ENCODE measurements at places on chromosomes 2 and 18.

DNA sequence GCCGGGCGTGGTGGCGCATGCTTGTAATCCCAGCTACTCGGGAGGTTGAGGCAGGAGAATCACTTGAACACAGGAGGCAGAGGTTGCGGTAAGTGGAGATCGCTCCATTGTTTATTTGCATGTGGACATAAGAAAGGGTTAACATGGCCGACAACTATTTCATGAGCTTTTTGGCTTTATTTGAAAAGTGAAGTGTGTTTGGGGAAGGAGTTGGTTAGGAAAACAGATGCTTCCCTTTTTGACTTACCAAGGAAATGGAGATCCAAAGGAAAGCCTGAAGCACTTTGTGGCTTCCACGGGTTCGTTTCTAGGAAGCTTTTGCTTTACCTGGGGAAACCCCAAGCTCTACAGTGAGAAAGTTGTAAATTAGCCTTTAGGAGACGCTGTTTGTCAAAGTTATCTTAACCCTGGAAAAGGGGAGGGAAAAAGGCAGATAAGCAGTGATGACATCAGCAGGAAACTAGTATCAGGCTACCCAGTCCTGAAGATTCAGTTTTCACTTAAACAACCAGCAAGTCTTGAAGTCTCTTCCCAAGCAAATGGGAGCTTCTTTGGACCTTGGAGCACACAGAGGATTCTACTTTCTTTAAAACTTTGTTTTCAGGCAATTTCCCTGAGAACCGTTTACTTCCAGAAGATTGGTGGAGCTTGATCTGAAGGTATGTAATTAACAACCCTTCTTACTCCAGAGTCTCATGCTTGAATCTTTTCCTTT, at the start of gene CASP10:
Gene CASP10, plus strand, starts transcription at position 492 of the 715 bp plus-strand sequence. CDS start 2,637 bp downstream, outside the sequence.
- DNase-seq, result no peak

GRCh38 chr2:54347622-54348021, 91.6 kb upstream of the TSPYL6 start:
- DNase-seq, result no peak

GRCh38 chr2:19993731-19994130, 3.8 kb upstream of the WDR35 start:
- no peak for DNase-seq

DNA sequence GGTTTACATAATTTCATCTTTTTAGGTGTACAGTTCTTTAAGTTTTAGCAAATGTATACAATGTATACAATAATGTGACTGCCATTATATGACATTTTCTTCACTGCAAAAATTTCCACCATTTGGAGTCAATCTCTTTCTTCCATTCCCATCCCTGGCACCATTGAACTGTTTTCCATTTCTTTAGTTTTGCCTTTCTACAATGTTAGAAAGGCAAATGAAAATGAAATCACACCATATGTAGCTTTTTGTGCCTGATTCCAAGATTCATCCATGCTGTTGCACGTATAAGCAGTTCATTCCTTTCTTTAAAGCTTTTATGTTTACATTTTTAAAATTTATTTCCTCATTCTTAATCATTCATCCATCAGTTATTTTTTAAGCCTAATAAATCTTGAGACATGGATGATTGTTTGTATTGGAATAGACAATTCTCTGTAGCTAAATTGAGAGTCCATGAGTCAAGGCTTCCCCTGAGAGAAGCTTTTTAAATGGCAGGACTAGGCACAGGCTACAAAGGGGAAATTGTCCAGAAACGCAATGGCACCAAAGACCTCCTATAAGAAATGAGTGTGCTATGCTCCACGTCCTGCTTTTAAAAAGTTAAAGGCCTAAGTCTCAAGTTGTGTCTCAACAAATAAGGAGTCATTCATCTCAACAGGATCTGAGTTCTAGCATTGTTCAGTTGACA, 8.7 kb upstream of the COL5A2 start:
- no peak for DNase-seq

DNA sequence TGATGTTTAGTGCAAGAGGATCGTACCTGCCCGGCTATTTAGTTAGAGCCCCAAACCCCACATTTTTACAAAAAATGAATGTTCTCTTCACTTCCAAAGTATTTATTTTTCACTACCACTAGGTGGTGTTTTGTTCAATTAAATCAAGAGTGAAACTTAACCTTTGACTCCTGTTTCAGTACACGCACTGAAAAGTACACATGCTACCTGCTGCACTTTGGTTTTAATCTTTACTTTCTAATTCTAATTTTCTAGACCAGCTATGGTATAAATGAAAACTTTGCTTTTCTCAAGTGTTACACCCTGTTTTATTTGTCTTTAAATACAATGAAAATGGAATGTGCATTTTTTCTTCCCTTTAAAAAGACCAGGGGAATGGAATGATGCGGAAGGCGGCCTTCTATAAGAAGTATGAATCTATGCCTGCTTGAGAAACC, 31.4 kb upstream of the CHN1 start:
- DNase-seq, result no peak

DNA sequence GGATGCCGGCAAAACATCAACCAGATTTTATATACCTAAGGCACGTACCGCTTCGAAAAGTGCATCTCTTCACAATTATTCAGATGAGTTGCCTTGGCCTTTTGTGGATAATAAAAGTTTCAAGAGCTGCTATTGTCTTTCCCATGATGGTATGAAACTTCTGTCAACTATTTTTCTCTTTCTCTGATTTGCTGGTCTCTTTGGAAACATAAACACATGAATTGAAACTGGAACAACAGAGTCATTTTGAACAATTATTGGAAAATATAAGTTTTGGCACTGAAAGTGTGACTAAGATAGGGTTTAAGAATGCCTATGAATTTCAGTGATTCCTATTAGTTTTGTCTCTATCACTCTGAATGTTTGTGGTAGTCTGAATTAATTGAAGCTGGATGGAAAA, 109.9 kb downstream of the DPP4 start:
- DNase-seq, result no peak

GRCh38 chr2:121955426-121955825, 200.0 kb downstream of the TSN start:
- no peak for DNase-seq

- DNase-seq, result no peak
Observed at GRCh38 chr2:181456660-181457120, 496 bp upstream of the ITGA4 start.

DNA sequence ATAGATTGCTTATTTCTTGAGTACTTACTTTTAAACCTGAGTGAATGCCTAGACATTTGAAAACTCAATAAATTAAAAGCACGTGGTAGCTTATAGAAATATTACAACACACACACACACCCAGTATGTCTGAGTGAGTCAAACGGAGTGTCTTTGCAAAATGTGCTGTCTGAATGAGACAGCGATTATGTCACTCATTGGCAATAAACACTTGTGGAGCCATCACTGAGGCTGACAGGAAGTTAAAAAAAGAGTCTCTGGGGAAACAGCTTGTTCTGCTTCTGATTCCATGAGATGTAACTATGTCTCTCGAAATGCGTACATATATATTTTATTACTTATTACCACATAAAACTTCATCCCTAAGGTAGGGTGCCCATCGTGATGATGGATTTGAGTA, 22.3 kb upstream of the VPS4B start:
- no peak for DNase-seq

DNA sequence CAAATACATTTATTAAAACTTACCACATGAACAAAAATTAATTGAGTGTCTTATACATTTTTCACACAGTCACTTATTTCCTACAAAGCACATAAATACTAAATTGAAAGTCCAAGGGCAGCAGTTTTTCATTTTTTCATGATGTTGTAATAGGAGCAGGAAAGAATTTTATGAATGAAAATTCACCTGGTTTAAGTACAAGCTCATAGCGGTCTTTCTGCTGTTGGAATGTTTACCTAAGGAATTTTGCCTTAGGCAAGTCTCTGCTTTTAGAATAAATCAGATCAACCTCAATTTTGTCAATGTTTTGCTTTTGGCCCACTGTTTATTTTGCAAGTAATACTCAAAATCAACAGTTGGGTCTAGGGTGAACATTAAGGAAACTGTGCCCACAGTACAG, 40.0 kb downstream of the ETAA1 start:
- DNase-seq, result no peak

DNA sequence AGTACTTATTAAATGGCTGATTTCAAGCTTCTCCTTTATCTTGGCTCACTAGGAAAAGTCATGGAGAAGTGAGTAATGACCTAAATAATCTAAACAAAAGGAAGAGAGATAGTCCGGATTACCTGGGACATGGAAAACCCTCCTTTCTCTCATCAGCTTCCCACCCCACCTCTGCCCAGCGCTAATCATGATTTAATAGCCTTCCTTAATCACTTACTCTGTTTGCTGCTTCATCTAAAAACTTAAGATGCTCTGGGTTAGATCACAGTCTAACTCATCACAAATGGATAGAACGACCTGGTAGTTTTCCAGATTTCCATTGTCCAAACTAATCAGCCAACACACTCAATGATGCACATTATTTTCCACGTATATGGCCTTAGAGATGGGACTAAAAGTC, 87.8 kb upstream of the THOC1 start:
- no peak for DNase-seq

Measured in caudate nucleus (tissue), 63 donors.